ENCODE measurements at places on chromosomes 1 and 21.

GRCh38 chr1:4696161-4696745, 41.8 kb downstream of the AJAP1 start:
- no peak for DNase-seq

DNA sequence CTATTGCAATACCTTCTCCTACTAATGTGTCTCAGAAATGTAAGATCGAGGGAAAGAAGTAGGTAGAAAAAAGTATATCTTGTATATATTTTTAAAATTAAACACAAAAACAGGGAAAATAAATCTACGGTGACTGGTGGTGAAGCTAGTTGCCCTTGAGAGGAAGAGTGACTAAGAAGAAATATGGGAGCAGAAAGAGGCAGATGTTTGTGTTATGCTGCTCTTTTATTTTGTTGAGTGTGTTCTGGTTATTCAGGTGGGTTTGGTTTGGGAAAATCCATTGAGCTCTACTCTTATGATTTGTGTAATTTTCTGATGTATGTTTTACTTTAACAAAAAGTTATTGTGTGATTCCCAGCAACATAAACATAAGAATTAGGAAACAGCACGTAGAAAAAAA, 444.9 kb upstream of the B3GALT2 start:
- DNase-seq, result no peak

DNA sequence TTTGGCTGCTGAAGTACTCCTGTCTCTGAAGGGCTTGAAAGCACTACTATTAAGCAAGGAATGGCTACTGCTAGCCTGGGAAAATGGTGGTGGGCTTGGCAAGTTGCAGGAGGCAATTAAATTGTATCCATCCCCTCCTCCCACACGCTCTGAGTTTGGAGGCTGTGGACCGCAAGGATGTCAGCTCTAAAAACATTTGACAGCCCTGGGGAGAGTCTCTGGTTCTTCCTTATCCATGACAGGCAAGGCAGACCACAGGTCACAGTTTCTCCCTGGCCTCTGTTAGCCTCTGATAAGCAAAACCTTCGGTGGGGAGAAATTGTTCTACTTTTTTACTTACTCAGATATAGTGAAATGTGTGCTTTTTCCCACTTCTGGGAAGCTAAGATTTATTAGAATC, 46.6 kb downstream of the S1PR1 start:
- no peak for DNase-seq

- DNase-seq, result no peak
Observed at GRCh38 chr1:100606438-100606837, 68.5 kb downstream of the GPR88 start.

DNA sequence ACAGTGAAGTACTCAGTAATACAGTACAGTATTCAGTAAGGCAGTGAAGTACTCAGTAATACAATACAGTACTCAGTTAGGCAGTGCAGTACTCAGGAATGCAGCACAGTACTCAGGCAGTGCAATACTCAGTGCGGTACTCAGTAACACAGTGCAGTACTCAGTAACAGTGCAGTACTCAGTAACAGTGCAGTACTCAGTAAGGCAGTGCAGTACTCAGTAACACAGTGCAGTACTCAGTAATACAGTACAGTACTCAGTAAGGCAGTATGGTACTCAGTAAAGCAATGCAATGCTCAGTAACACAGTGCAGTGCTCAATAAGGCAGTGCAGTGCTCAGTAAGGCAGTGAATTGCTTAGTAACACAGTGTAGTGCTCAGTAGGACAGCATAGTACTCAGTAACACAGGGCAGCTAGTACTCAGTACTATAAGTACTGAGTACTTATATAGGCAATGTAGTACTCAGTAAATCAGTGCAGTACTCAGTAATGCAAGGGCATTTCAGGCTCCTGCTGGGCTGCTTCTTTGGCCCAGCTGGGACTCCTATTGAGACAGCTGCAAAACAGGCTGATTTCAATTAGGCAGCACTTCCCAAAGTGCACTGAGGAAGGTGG, 411.3 kb downstream of the DISC1 start:
- no peak for DNase-seq

GRCh38 chr1:203695116-203695515, 68.5 kb downstream of the ATP2B4 start:
- DNase-seq, result no peak

DNA sequence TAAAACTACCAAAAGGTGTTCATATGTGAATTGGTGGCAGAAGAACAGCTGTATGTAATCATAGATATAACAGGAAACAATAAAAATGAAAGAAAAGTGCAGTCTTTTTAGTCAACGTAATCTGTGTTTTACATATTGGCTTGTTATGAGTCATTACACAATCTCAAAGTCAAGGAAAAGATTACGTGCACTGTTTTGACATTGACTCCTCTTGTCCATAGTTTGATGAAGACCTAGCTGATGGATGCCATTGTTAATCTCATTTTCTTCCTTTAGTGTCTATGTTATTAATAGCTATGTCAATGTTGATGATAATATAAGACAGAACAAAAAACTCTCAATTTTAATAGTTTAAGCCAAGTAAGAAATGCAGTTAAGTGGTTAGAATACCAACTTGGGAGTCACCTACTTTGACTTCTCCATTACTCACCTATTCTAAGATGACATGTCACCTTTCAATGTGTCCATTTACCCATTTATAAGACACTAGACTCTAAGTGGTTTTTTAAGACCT, 84.5 kb upstream of the SAMSN1 start:
- DNase-seq, result no peak

GRCh38 chr1:238487931-238488330, 597.2 kb upstream of the ZP4 start:
- DNase-seq, result no peak

DNA sequence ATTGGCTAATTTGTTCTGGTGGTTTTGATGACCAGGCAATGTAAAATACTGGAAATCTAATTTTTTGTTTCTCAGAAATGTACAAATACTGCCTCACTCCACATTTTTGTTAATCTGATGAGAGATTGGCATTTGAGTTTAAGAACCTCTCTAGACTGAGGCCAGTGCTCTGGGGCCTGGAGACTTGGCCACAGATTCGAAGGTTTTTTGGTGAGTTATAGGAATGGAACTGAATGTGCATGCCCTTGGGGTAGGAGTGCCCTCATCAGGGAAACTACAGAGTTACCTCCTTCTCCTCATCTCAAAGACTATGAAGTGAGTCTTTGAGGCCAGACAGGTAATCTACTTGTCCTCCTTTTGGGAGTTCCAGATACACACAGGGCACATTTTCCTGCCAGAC, 347.9 kb downstream of the LTN1 start:
- DNase-seq, result no peak

DNA sequence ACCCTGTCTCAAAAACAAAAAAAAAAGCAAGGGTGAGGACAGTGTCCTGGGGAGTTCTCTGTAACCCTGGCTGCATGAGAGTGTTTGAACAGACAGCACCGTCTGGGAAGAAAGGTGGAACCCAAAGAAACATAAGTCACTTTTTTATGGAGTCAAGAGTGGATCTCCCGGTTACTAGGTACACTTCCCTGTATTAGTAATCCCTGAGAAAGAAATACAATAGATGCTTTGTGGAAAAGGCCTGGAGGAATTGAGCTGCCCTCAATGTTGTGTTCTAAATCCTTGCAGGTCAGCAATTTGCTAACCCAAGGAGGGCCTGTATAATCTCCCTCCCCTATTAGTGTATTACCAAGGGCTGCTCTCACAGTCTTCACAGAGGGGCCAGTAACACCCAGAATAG, 16.6 kb downstream of the DEGS1 start:
- DNase-seq, result no peak
